Activated naive CD8-positive, alpha-beta T cell treated with anti-CD3 and anti-CD28 coated beads, Interleukin-2, amount 50 U/mL, for 24 hours (primary cell): ENCODE measurements at places on chromosomes 6 and 20.

DNA sequence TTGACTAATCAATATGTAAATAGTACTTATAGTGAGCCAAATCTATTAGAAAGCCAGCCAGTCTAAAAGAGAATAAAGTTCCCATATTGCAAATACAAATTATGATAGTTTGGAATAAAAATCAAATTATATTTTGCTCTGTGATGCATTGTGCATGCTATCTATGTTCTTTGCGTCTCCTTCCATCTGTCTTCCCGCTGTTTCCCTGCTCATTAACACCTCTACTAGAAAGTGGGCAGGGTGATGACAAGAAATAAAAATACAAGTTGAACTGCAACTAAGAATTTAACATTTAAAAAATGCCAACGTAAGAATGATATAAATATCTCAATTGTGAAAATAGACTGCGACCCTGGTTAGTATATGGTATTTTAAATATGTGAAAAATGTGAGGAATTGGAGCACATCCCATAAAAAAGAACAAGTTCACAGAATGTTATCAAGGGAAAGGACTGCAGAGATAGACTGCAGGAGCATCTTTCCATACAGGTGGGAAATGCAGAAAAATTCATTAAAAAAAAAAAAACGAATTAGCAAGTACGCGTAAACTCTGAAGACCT, 157.6 kb upstream of the PDE7B start:
- DNase-seq: no peak

DNA sequence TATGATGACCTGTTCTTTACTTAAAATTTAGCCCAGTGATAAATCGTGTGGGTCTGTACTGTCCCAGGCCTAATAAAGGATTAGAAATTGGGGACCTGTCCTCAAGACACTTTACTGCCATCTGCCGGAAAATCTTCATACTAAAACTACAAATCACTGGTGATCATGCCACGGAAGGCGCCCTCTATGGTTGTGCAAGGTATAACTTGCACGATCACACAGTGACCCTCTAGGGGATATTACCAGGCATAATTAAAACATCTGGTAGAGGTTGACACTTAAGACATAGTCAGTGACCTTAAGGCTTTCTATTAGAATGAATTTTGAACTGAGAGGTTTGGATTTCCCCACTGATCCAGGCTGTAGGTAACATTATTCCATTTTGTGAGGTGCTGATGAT, 172.6 kb downstream of the BMP2 start:
- DNase-seq: no peak

DNA sequence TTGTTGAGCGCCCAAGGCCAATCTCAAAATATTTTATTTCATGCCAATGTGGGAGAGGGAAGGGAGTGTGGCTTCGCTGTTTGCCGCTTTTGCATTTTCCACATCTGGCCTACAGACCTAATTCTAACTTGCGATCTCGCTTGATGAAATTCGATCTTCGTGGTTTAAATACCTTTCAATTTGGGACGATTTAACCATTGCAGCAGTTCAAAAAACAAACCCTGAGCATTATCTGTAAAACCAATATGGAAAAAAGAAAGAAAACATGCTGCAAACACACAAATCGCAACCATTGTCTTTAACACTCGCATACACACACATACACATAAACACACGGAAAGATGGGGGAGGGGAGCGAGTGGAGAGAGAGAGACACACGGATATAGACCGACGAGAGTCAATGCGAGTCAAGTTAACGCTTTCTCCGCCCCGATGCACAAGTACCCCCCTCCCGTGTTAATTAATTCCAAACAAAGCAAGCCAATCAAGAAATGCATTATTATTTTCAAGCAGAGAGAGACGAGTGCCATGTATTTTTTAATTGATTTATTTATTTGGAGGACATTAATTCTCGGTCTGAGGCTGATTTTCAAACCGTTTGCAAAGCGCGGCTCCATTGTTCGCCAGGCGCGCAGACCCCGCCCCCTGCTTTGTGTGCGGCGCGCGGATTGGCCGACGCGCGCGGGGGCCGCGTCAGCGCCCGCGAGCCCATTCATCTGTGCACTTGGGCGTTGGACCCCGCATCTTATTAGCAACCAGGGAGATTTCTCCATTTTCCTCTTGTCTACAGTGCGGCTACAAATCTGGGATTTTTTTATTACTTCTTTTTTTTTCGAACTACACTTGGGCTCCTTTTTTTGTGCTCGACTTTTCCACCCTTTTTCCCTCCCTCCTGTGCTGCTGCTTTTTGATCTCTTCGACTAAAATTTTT, at the start of gene MARCKS:
Gene MARCKS (plus strand): TSS at position 721 of the 931 bp plus-strand sequence. CDS start 401 bp downstream, outside the sequence.
- DNase-seq: peak; percentile 60

- DNase-seq: no peak
Measured at GRCh38 chr6:222468-222867, 69.8 kb upstream of the DUSP22 start.

GRCh38 chr20:3629893-3630292, 33.3 kb downstream of the GFRA4 start:
- no peak for DNase-seq

- no peak for DNase-seq
Measured at GRCh38 chr6:144585217-144585814, 300.2 kb downstream of the UTRN start.

- no peak for DNase-seq
Measured at GRCh38 chr6:18488004-18488403, 100.9 kb downstream of the RNF144B start.

DNA sequence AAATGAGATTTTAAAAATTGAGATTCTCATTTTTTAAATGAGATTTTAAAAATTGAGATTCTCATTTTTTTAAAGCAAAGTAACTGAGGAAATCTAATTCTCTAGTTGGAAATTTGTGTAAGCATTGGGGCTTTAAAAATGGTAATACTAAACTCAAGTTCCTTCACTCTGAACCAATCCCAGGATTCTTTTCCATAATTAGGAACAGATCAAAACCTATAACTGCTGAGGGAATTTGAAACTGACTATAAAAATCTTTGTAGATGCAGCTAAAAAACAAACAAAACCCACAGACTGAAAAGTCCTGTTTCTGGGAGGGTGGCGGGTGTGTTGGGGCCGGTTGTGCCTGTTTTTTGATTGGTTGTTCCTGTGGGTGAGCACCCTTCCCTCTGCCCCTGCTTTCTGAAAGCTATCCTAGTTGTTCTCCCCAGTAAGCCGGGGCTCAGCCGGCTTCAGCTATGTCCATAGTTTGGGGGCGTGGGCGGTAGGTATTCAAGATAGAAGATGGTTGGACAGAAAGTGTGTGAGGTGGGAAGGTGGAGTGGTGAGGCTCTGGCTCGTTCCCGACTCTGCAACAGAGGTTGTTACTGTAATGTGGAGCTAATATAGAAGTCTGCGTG, 49.3 kb downstream of the GFRA4 start:
- DNase-seq: no peak

DNA sequence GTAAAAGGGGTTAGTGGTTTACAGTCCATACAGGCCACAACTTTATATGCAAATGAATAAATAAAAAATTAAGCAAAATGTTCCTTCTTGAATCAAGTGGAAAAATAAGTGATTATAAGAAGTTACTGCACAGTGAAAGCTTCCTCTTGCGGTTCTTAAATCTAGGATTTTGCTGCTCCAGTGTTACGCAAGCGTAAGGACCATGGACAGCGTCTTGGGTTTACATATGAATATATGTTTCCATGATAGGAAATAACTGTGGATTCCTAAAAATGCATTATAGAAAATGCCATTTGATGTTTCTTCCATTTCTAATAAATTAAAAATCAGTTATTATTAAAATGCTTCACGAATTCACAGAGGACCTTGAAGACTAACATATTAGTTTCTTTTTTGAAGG, 176.6 kb upstream of the POU3F2 start:
- peak; percentile 9 for DNase-seq

- no peak for DNase-seq
Measured at GRCh38 chr6:163774485-163774884, 360.0 kb downstream of the QKI start.

GRCh38 chr20:50783390-50783789, 11.5 kb upstream of the BCAS4 start:
- no peak for DNase-seq

DNA sequence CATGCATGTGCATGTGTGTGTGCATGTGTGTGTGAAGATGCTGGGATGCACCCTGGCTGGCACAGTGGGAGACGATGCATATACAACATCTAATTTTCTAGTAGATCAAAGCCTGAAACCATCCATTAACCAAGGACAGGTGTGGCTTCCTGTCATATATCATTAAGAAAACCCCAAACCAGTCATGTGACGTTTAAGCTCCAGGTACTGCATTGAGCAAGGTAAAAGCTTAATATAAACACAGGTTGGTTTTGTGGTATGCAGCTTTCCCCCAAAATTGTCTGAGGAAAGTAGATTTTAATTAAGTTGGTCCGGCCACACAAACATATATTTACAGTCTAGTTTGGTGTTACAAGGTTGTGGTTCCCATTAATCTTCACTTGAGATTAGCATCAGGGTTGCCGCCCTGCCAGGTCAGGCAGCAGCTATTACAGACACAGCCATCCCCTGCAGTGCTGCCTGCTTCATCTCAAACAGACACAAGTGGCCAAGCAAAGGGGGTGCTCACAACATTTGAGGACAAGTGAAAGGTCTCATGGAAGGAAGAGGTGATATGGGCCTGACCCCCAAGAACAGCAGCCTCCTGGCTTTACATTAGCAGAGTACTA, 48.6 kb upstream of the NAA20 start:
- no peak for DNase-seq

DNA sequence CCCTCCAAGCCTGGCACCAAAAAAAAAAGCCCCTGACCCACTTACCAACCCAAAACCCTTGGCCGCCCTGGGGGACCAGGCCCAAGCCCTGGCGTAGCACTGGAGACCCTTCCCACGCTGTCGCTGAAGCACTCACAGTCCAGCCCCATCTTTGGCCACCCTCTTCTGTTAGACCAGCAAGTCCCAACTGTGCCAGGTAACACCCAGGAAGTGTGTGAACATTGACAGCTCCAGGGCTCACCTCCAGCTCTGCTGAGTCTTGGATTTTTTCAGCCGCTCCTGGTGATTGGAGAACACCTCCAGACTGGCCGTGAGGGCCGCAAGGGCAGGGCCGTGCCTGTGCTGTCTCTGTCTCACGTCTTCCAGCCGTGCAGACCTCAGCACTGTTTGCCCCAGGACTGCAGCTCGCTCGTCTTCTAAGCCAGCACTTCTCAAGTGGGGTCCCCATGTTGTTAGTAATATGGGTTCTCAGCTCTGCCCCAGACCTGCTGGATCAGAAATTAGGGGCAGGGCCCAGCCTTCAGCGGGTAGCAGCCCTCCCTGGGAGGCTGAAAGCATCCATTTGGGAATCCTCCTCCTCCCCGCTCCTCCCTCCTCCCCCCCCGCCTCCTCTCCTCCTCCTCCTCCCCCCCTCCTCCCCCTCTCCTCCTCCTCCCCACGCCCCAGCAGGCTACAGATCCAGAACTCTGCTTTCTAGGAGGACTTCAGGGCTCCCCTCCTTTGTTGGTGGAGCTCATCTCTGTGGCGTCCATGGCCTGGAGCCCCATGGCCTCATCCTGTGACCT, 18.1 kb downstream of the NPEPL1 start:
- DNase-seq: no peak
